ENCODE measurements at places on chromosomes 2 and 18.

GRCh38 chr2:48248251-48248933, 281.6 kb upstream of the STON1 start:
- DNase-seq = no peak

GRCh38 chr2:127943186-127943585, 57.4 kb upstream of the AMMECR1L start:
- DNase-seq = no peak

GRCh38 chr2:39991298-39991697, 212.2 kb upstream of the THUMPD2 start:
- DNase-seq = no peak

- DNase-seq = no peak
Measured at GRCh38 chr2:229269941-229270340, 1.1 kb downstream of the PID1 start.

DNA sequence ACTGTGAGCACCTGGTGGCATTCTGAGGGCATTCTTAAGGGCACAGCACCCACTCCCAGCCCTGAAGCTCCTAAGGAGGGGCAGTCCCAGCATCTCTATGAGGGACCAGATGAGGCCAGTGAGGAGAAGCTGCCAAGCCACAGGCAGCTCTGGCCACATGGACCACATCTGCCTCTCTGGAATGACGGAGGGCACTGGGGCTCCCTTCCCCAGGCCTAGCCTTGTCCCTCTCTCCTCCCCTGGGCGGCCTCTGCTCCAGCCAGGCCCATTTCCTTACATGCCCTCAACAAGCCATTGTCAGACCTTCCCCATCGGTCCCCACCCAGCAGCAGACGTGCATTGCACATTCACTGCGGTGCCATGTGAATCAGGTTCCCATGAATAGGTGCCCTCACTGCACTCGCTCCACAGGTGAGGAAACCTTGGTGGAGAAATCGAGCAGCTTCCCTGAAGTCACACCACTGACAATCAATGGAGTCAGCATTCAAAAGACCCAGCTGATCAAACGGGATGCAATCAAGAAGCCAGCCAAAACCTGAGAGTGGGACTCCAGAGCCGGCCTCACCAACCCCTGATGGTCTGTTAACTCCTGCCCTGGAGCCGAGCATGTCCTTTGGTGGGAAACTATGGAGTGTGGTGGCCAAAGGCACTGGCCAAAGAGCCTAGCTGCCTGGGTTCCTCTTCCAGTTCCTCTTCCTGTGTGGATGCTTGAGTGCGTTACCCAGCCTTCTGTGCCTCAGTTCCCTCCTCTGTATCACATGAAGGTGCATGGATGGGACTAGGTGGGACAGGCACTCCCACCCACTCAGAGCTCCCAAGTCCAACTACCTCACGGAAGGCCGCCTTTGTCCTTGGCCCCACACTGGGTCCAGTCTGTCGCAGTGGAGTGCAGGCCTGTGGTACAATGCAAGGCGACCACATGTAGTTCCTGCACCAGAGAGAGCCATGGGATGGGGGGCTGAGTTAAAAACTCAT, 147.3 kb downstream of the ZFP36L2 start:
- DNase-seq = peak; percentile 44

DNA sequence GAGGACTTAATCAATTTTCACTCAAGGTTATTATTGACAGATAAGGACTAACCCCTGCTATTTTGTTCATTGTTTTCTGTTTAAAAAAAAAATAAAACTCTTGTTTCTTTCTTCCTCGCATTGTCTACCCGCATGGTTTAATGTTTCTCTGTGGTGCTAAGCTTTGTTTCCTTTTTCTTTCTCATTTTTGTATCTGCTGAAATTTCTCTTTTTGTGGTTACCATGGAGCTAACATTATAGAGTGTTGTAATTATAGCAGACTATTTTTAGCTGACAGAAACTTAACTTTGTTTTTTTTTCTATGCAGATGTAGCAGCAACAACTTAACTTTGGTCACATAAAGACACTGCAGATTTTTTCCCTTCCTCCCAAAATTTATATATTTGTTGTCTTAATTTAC, 43.1 kb upstream of the CHN1 start:
- no peak for DNase-seq

DNA sequence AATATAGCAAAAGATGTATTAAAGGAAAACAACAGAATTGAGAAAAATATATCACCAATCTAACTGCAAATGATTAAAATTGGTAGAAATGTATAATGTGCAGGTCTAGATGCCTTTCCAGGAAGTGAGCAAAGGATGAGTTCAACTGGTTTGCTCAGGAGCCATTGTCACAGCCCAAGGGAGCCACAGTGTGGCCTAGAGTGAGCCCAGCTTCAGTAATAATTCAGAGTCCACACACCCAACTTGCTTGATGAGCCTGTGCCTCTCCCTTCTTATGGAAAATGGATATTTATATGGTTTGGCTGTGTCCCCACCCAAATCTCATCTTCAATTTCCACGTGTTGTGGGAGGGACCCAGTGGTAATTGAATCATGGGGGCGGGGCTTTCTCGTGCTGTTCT, 92.2 kb upstream of the ASAP2 start:
- DNase-seq = no peak

DNA sequence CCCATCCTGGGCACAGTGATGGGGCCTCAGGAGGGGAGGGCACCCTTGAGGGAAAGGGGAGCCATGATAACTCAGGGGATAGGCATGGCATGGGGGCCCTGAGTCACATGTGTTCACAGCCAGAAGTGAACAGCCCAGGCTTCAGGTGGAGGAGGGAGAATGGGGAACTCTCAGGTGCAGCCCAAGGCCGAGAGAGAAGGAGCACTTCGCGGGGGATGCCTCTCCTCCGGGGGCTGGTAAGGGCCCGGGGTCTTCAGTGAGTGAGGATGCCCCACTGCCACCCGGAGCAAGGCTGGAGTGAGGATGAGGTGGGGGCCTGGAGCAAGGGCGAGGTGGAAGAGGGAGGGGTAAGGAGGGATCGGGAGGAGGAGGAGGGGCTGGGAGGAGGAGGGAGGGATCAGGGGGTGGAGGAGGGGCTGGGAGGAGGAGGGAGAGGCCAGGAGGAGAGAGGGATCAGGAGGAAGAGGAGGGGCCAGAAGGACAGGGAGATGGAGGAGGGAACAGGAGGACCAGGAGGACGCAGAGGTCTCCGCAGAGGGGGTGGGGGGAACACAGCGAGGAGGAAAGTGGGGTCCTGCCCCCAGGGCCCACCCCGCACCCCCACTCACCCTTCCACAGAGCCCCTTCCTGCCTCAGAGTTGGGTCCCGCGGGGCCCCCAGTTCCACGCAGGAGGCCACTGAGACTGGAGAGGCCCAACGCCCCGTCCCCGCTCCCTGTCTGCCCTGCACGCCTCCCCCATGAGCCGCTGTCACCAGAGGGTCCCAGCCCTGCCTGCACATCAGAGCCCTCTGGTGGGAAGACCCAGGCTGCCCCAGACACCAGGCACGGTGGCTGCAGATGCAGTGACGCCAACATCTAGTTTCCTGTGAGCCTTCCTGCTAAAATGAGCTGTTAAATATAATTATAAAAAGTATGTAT, 42.8 kb downstream of the RAMP1 start:
- no peak for DNase-seq

DNA sequence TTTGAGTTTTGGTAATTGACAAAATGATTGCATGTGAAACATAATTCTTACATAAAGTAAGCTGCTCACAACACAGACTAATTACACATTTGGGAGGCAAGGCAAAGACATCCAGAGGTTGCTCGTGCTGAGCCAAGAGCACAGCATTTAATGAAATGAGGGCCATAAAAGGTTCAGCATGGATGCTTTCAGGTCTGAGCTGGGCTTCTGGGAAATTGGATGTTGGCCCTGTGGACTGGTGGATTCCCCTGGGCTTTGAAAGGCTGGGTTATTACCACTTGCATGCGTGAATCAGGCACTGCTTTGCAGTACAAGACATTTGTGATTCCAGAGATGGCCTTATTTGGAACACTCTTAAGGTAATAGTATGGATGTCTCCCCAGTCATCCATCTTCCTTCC, 533.5 kb upstream of the NRP2 start:
- DNase-seq = no peak

DNA sequence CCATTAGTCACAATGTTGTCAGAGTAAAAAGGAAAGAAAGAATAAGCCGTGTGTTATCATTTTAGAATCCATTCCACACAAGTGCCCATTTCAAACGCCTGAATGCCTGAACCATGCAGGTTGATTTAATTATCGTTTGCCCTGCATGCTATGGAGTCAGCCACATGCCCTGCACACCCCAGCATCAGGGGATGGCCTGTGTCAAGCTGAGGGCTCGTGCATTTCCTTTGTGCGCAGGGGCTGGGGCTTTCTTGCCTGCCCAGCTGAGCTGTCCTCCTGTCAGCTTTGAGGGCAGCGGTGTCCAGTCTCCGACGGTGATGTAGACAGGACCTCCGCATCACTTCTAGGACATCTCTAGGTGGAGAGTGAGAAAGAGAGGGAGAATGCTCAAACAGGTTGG, 200.4 kb downstream of the TSN start:
- no peak for DNase-seq

DNA sequence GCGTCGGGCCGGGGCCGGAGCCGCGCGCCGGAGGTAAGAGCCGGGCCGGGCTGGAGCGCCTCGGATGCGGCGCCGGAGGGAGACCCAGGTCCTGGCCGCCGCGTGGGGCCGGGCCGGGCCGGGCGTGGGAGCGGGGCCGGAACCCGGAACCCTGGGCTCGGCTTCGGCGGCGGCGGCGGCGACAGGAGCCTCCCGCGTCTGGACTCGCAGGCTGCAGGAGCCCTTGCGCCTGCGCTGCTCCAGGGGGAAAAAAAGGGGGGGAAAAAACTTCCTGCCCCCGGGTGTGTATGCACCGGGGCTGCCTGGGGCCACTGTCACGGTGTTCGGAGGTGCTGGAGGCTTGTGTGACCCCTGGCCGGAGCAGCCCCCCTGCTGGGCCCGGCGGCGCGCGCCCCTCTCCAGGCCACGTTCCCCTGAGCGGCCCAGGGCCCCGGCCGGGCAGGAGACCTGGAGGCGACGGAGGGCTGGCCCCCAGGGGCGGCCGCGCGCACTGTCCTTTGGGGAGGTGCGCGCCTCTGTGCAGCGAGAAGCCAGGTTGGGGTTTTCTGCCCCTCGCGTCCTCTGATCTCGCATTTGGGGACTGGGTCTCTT, 864 bp downstream of the KLHL29 start:
- no peak for DNase-seq

DNA sequence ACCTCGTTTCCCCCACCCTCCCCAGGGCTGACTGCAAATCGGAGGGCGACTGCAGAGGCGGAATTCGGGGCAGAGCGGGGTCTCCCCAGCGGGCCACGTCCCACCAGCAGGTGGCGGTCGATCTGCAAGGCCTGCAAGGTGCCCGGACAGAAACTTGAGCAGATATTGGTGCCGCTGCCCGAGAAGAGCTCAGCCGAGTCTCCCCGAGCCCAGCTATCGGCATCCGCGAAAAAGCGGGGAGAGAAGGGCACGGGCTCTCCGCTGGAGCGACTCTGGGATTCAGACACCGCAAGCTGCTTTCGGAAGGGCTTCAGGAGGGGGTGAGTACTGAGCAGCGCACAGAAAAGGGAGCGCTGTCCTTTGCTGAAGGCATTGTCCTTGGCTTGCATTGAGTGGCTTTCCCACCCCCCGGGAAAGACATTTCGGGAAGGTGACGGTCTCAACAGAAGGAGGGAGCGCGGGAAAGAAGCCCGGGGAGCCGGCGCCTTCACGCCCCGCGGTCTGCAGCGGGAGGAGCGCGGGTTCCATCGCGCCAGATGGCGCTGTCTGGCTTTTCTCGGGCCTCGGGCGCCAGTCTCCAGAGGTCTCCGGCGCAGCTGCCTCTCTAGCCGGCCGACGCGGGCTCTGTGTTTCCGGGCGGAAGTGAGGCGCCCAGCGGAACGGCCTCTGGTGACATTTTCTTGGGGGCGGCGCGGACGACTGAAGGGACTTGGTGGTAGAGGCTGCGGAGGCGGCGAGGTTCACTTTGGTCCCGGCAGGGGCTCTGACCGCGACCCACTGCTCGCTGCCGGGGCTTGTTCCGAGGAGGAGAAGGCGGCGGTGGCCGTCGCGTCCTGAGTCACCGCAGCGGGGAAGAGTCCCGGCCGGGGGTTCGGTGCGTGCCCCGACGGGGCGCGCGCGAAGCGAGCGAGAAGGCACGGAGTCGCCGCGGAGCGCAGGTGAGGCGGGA, 69.5 kb downstream of the HAUS1 start:
- DNase-seq = peak; percentile 98

DNA sequence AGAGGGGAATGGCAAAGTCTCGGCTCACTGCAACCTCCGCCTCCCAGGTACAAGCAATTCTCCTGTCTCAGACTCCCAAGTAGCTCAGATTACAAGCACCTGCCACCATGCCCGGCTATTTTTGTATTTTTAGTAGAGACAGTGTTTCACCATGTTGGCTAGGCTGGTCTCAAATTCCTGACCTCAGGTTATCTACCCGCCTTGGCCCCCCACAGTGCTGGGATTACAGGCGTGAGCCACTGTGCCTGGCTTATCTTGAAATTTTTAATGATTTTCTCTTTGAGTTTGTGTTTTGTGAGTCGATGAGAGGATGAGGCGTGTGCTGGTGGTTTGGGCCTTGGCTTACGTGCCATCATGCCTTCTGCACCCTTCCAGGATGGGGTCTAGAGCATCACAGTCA, 101.3 kb upstream of the ST3GAL5 start:
- DNase-seq = no peak

GRCh38 chr18:27789406-27789805, 387.5 kb downstream of the CDH2 start:
- DNase-seq = no peak

DNA sequence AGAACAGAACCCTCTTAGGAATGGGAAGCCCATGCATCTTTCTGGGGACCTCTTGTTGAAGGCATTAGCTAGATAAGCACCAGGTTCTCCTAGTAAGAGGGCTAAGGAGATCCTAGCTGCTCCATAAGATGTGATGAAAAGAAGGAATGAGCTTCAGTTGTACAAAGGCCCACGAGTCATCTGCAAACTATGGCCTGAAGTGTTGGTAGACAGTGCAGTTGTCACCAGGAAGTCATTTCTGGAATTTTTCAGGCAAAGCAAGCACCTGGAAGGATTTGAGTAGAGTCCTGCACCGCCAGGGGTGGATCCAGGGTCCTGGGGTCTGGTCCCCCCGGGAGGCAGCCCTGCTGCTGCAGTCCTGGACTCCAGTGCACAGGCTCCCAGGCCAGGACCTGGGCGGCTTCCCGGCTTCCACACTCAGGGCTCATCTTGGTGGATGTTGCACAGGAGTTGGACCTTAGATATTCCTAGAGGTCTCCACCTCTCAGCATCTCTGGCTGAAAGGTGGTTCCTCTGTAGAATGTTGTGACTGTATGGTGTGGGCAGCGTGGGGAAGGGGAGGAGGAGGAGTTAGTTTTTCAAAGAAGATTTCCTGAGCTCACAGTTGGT, 85.3 kb downstream of the LDLRAD4 start:
- DNase-seq = no peak

DNA sequence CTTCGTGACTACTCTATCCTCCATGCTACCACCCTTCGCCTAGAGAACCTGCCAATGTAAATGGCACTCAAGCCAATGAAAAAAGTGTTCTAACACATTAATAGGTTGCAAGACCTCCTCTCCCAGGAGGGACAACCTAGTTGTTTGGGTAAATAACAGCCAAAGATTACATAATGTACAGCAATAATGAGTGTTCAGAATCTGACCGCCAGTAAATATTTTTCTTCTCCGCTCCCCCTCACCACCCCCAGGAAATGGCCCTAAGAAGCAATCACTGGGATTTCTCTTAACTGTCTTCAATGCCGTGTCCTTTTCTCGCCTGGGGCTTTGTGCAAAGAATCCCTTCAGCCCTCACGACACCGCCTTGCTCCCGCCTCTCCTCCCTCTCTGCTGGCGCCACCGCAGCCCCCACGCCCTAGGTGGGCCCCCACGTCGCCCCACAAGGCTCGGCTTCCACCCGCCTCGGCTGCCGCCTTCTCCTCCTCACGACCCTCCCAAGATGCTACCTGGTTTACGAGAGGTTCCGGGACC, 458 bp downstream of the HYCC2 start:
- no peak for DNase-seq

All from cardiac septum (tissue), 1 donor.